ENCODE measurements at places on chromosomes 3 and 15. TPM values are rescaled to one million over a fixed set of nuclear protein-coding genes. Genes with fewer than 3 reads are reported as not detected.

The CLEC3B gene
- not detected for total RNA-seq

The SI gene
- total RNA-seq, result not detected

The PCSK6 gene
- 6.6 TPM for total RNA-seq

The SEC22C gene
- total RNA-seq, result 30.9 TPM

The ZNF660 gene
- 7.1 TPM for total RNA-seq

The PDZRN3 gene
- total RNA-seq, result 81.9 TPM

The CHRNB4 gene
- 0.14 TPM for total RNA-seq

The GUCA1C gene
- not detected for total RNA-seq

The SEMA3G gene
- 6.5 TPM for total RNA-seq

DNA sequence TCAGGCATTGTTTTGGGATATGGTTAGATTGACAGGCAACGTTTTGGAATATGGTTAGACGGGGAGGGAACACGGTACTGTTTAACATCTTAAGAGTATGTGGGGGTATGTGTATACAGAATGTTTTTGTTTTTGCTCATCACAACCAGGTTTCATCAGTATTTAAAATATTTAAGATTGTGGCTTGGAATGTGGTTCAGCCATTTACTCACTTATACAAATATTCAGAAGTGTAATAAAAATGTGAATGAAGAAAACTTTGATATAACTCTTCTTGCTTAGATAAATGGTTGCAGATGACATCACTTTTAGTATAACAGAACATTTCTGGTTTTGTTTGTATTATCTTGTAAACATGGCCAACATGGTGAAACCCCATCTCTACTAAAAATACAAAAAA, 3.9 kb upstream of the PAK2 start:
- no peak for DNase-seq

- DNase-seq, result no peak
Observed at GRCh38 chr15:91429973-91430372, 329.9 kb downstream of the SV2B start.

DNA sequence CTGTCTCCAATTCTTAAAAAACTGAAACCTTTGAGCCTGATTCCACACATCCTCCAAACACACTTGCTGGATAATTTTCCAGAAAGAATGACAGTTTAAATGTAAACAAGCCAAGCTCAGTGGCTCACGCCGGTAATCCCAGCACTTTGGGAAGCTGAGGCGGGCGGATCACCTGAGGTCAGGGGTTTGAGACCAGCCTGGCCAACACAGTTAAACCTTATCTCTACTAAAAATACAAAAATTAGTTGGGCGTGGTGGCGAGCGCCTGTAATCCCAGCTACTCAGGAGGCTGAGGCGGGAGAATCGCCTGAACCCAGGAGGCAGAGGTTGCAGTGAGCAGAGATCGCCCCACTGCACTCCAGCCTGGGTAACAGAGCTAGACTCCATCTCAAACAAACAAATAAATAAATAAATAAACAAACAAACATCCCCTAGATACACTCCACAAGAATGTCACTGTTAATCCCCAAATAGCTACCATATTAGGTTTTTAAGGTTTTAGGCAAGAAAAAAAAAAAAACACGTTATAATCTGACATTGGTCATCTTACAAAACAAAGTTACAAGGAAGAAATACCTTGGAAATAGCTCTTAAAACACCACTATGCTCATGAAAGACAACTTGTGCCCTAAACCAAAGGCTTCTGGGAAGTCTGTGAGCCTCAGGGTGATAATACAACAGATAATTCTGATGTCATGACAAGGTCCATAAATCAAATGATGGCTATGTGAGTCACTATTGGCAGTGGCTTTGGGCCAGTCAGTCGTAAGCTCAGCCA, 13.2 kb downstream of the TNIK start:
- DNase-seq, result no peak

DNA sequence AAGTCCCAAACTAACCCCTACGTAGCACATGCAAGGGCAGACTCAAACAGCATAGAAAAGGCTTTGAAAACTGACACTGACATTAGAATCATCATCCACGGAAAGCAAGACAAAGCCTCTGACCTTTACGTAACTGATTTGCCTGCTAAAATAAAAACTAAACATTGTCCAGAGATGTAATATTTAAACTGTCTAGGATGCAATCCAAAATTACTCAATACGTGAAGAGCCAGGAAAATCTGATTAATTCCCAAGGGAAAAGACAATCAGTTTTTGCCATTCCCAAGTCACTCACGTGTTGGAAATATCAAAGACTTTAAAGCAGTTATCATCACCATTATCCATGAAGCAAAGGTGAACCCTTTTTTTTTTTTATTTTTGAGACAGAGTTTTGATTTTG, 13.3 kb upstream of the IQCF1 start:
- no peak for DNase-seq

DNA sequence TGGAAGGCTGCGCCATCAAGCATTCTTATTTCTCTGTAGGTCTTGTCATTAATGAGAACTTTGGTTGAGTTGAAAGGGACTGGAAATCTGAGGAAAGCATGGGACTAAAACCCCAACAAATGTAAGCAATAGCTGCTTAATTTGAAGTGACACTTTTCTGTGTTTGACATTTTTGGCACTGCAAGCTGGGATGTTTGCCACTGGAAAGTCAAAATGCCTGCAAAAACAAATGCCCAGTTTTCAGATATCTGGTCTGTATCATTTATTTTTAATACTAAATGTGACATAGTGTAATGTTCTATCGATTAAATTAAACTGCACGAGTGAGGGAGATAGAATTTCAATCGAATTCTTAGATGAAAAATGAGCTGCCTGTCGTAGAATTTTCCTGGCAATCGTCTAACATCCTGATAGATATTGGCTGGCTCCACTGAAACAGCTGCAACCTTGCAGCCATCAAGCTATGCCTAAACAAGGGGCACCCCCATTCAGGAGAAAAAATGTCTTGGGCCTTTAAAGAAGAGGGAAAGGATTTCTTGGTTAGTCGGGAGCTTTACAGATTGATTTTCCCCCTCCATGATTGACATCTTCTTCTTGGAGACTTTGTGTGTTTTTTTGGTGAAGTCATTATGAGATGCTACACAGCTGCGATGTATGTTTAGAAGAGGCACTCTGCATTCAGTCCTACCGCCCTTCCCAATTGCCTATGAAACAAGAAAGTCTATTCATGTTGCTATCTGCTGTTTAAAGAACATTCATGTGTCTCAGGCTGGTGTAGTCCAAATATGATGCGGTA, 316.7 kb upstream of the TBL1XR1 start:
- DNase-seq, result no peak

DNA sequence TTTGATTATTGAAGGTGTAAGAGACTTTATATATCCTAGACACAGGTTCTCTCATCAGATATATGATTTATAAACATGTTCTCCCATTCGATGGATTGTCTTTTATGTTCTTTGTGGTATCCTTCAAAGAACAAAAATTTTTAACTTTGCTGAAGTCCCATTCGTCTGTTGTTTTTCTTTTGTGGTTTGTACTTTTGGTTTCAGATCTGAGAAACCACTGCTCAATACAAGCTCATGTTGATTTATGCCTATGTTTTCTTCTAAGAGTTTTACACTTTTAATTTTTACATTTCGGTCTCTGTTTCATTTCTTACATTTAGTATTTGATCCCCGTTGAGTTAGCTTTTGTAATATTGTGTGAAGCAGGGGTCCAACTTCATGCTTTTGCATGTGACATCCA, 103.3 kb upstream of the SPRED1 start:
- no peak for DNase-seq

DNA sequence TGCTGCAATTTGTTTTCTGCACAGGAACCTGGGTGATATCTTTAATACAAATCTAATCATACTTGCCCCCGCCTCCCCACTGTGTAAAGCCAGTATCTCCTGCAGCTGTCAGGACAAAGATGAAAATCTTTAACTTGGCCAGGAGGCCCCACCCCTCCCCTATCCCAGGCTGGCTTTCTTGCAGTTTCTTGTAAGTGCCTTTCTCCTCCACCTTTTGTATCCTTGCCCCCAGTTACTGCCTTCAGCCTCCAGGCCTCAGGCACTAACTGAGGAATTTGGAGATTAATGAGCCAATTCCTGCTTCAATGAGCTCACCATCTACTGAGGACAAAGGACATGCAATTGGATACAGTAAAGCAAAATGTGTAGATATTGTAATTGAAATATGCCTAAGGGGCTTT, 6.5 kb downstream of the GCSAM start:
- peak; percentile 21 for DNase-seq

DNA sequence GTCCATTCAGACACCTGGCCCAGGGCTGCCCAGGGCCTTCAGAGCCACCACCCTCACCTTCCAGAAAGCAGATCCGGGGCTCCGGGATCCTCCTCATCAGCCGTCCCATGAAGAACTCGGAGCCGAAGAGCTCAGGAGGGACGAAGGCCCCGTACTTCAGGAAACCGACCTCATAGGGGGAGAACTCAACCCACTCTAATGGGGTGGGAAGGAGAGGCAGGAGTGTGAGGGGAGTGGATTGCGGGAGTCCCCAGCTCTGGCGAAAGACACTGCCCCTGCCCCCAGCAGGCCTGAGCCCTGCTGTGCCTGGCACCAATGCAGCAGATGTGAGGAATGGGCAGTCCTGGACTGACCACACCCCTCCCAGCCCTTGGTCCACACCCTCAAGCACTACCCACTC, 22.6 kb downstream of the PLA2G4D start:
- DNase-seq, result no peak

- DNase-seq, result no peak
Observed at GRCh38 chr3:139917226-139917785, 17.7 kb upstream of the CLSTN2 start.

- no peak for DNase-seq
Observed at GRCh38 chr3:43583481-43583880, 38.3 kb downstream of the ANO10 start.

- DNase-seq, result no peak
Observed at GRCh38 chr3:142318331-142318730, 92.9 kb upstream of the GK5 start.

DNA sequence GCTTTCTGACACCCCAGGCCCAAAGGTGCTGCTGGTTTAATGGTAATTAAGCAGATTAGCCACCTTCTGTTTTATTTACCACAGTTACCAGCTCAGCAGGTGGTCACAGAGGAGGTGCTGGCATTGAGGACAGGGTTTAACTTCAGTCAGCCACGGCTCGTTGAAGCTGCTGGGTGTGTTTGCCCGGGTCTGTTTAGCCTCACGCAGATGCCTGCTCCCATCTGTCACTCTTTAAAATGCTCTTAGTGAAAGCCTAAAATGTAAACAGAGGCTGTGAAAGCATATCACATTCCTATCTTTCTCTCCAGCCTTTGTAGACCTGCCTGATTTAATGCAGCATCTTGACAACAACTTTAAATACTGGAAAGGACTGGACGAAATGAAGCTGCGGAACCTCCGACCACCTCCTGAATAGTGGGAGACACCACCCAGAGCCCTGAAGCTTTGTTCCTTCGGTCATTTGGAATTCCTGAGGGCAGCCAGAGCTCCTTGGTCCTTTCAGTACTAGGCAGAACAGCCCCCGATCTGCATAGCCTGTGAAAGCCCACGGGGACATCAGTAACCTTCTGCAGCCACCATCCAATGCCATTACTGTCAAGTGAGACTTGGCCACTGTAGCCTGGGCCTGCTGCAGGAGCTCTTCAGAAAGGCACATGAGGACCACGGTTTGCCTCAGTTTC, 156.0 kb downstream of the PDE8A start:
- peak; percentile 42 for DNase-seq

DNA sequence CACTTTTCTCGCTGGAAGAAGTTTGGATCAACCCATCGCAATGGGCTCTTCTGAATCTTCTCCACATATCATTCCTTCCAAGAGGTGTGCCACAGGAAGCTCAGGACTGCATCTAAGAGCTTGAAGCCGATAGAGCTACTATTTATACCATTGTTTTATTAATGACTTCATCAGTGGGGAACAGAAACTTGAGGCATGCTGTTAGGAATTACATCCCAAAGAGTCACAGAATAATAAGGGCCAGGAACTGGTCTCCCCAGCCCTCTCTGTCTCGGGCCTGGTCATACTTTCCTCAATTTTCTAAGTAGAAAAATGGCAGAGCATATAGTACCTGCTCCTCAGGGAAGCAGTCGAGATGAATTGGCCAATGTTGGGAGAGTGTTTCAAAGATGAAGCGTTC, 16.9 kb upstream of the C15orf61 start:
- DNase-seq, result no peak

GRCh38 chr15:69553686-69554085, 101.1 kb downstream of the RPLP1 start:
- DNase-seq, result no peak

DNA sequence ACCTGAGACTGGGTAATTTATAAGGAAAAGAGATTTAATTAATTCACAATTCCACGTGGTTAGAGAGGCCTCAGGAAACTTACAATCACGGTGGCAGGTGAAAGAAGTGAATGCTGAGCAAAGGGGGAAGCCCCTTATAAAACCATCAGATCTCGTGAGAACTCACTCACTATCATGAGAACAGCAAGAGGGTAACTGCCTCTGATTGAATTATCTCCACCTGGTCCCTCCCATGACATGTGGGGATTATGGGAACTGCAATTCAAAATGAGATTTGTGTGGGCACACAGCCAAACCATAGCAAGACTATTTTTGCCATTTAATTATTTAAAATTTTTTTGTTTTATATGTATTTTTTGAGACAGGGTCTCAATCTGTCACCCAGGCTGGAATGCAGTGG, 27.0 kb upstream of the KCTD6 start:
- DNase-seq, result no peak

DNA sequence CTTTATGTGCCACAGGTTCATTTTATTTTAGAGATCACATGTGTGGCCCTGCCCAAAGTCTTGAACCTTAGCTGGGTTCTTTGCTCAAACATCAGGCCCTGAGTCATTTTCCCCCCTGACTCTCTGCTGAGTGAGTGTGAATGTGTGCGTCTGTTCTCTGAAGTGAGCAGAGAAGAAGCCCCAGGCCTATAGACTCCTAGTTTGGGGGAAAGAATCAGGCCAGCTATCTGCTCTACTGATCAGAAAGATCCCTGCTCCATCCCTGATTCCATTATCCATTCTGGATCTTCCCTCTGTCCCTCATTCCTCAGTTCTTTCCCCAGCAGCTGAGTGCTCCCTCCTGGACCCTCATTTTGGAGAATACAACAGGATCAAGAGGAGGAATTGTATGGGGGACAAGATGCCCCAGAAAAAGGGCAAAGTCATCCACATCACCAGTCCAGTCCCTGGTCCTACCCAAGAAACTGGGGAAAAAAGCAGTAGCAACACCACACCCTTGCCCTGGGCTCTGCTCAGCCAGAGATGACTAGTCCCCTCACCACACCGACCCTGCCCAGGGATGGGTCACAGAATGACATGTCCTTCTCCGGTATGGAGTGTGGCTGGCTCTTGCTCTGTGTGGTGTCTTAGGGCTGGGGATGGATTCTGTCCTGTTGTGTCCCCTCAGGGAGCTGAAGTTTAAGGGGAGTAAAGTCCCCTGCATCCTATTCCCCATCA, 3.2 kb downstream of the DUOX1 start:
- DNase-seq, result no peak

DNA sequence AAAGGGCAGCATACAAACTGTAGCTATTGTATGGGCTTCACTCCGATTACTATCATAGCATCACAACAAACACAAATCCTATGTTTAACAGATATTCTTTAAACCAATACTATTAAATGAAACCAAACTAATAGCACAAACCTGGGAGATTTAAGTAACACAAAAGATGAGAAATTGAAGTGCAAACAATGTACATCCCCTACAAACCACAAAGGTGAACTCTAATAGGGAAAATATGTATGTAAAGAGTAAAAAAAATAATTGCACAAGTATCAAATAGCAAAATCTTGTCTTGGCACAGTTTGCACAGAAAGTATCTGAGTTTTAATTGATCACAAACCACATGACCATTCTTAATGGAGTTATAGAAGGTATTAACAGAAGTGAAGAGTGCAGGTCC, 138.5 kb downstream of the CPNE4 start:
- no peak for DNase-seq

GRCh38 chr3:23479026-23479425, 275.9 kb downstream of the UBE2E2 start:
- no peak for DNase-seq

Data from cardiac muscle cell (in vitro differentiated cells and primary cell).